ENCODE measurements at places on chromosomes 4 and X. TPM values are rescaled to one million over a fixed set of nuclear protein-coding genes. Genes with fewer than 3 reads are reported as not detected.

- no peak for DNase-seq
Observed at GRCh38 chr4:3712936-3713335, 53.2 kb upstream of the ADRA2C start.

The MAGEA11 gene
- not detected for polyA plus RNA-seq

DNA sequence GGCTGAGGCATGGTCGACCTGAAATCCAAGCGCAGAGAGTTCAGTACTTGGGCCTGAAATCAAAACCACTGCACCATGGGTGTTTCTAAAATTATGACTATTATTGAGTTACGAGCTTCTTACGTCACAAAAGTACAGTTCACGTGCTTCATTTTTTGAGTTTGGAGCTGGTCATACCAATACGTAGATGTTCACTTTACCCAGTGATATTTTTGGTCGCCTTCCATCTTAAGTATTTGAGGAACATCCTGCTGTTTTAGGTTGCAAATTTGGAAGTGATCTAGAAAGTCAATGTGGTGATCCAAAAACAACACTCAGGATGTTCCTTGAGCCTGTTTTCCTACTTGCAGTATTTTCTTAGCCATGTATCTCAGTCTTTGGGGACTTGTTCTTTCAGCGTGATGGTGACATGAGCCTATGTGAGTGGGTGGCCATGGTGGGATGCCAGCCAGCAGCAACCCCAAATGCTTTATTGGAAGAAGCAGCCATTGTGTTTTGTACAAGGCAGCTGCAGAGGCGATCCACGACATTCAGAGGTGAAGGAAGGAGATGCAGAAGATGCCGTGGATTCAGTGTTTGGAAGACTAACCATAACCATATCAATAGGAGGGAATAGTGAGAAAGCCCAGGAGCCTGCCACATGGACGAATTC, 28.7 kb downstream of the LDB2 start:
- no peak for DNase-seq

DNA sequence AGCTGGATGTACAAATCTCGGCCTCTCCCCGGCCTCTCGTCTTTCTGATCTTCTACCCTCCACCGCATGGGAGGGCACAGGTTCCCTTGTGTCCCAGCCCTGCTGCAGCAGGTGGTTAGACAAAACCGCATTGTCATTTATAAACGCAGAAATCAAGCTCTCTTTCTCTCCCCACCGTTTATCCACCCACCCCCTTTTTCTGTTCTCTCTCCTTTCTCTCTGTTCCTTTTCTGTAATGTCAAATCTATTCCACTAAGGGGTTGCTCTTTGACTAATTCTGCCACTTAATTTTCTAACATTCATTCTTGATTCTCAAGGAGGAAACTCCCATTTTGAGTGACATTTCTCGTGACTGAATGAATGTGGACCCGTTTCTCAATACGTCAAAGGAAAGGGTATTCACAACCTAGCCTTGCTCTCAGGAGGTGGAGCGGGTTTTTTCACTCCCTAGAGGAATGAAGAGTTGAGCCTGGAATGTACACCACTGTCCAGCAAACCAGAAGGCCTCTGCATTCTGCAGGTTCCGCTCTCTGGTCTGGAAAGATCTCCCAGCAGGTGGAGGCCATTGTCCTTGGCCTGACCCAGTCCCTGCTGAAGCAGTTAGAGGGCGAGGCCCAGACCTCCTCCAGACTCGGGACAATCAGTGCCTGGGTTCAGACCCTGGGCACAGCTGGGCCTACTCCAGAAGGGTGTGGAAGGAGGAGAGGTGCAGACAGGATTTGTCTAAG, 70.9 kb upstream of the ENPP6 start:
- DNase-seq: no peak

DNA sequence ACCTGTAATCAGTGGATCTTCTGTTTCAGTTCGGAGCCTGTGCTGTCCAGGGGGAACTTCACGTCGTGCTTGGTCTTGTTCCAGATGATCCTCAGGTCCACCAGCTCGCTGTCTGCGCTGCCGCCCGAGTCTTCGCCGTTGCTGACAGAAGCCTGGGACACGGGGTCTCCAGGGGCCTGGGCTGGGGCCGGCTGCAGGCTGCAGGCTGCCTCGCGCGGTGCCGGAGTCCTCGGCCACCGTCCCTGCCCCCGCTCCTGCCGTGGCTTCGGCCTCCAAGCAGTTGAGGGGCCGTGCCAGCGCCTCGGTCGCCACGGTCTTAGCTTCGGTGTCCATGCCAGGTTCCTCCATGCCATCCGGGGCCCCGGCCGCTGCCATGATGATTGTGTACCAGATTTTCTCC, 37.3 kb upstream of the CCNI start:
- DNase-seq: no peak

GRCh38 chrX:79366873-79367749, at the start of gene ITM2A:
ITM2A (minus strand) TSS chrX:79367334; CDS start chrX:79367215, 119 bp downstream.
- DNase-seq: peak; percentile 1

- DNase-seq: peak; percentile 24
Observed at GRCh38 chr4:141158219-141158618, 24.9 kb upstream of the RNF150 start.

The KCND1 gene
- not detected for polyA plus RNA-seq

GRCh38 chrX:115948018-115948923, 222.3 kb upstream of the AGTR2 start:
- DNase-seq: no peak

DNA sequence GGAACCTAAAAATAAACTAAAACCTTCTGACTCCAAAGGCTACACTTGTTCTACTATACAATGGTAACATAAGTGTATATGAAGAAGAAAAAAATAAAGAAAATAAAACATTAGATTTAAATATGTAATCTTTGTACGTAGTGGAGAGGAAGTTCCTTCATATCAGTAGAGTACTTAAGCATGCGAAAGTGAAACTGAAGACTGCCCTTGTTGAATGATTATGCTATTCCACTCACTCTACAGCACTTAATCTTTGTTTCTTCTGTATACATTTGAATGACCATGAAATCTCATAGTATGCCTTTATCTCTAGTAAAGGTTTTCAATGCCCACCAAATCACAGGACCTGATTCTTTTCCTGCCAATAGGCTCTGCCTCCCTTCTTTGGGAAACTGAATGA, 78.9 kb downstream of the NDST3 start:
- no peak for DNase-seq

GRCh38 chrX:31708116-31708515, 636.3 kb upstream of the FTHL17 start:
- no peak for DNase-seq

DNA sequence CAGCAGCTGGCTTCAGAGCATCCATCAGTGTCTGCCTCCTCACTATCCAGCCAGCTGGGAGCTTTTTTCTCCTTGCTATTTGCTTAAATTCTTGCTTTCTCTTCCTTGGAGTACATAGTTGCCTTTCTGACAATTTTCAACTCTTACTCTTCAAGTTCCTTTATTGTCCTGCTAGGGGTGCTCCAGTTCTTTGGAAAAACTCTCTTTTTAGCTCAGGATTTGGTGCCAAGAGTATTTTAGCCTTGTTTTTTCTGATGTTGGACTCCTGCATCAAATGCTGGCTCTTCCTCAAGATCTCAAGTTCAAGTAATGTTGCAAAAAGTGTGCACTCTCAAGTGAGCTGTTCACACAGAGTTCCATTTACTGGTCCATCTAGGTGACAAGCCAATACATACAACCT, 126.4 kb downstream of the KDR start:
- no peak for DNase-seq

DNA sequence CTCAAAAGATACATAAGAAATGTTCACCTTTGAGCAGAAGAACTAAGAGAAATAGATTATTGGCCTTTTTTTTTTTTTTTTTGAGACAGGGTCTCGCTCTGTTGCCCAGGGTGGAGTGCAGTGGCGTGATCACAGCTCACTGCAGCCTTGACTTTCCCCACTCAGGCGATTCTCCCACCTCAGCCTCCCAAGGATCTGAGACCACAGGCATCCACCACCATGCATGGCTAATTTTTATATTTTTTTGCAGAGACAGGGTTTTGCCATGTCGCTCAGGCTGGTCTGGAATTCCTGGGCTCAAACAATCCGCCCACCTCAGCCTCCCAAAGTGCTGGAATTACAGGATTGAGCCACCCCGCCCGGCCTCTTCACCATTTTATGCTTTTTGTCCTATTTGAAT, 2.9 kb upstream of the TLR6 start:
- DNase-seq: no peak

The KDR gene
- polyA plus RNA-seq: not detected

- DNase-seq: no peak
Observed at GRCh38 chr4:23001478-23001877, 308.7 kb downstream of the GBA3 start.

The RS1 gene
- 0.08 TPM for polyA plus RNA-seq

DNA sequence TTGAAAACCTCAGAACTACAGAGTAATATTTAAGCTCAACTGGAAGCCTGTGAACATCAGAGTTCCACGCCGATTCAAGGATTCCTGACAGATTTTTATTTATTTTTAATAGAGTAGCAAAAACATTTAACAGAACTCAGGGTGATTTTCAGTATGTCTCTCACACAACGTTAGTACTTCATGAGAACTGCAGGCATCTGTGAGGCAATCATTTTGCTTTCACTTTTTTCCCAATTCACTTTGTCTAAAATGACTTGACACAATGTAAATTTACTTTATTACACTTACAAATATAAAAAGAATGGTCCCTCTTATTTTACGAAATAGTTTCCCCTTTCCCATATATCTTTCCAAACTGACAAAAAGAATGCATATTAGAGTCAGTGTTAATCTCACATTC, 869.5 kb upstream of the EPHA5 start:
- DNase-seq: no peak

The EXOC1L gene
- not detected for polyA plus RNA-seq

DNA sequence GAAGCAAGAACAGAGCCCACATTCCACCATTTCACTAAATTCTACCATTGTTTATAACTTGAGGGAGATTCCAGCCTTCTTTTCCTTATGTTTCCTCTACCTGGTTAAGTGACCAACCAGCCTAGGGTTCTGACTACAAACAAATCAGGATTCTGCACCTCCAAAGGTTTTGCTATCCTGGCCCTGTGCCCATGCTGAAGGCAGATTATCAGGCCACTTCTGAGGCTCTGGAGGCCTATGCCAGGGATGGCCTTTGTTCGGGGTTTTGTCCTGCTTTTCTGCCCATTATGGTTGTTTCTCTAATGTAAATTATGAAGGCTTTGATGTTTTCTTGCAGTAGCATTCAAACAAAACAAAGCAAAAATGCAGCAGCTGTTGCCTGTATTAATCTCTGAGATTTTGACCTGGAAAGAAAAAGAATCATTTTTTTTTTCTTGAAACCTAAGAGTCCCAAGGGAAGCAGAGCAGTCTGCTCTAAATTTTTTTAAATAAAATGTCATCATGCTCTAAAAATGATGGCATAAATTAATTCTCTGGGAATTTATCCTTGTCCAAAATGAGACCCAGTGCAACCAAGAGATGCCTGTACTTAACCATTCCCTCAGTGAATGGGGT, 55.6 kb downstream of the RNF150 start:
- DNase-seq: no peak

The RGN gene
- polyA plus RNA-seq: not detected

GRCh38 chr4:152485726-152486276, 50.1 kb downstream of the FBXW7 start:
- no peak for DNase-seq

GRCh38 chr4:16865209-16865896, 33.1 kb downstream of the LDB2 start:
- DNase-seq: no peak

GRCh38 chrX:110851780-110852179, 56.2 kb upstream of the CHRDL1 start:
- DNase-seq: no peak

- no peak for DNase-seq
Observed at GRCh38 chrX:48459483-48459882, 10.6 kb downstream of the SLC38A5 start.

The GDPD2 gene
- not detected for polyA plus RNA-seq

- no peak for DNase-seq
Observed at GRCh38 chrX:121010218-121010617, 24.7 kb upstream of the CT47A1 start.

DNA sequence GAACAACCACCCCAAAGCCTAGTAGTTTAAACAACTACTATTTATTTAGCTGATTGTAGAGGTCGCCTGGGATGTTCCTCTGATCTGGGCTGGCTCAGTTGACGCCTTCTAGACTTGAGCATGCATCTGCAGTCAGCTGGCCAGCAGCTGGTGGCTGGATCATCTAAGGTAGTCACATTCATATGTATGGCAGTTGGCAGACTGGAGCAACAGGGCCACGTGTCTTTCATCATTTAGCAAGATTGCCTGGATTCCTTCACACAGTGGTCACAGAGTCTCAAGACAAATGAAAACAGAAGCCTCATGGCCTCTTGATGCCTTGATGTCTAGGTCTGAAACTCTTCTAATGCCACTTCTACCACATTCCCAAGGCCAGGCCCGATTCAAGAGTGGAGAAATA, 220.6 kb upstream of the S100G start:
- DNase-seq: no peak

DNA sequence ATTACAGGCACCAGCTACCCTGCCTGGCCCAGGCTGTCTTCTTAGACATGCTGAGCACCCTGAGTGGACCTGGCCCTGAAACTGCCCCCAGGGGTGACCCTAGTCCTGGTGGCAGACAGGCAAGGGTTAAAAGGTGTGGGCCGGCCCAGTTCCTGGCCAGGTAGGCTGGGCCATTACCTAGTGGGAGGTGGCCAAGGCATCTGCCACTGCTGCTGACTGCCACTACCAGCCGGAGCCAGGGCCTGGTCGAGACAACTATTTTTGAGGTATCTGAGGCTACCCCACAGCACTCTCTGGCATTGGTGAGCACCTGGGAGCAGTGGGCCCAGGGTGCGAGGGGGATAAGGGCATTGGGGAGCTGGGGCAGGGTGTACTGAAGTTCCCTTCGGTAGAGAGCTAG, at the start of gene CCDC120:
CCDC120 (plus strand) TSS at position 206 of the 400 bp plus-strand sequence. CDS start 3,043 bp downstream, outside the sequence.
- DNase-seq: no peak

The CXCL6 gene
- polyA plus RNA-seq: not detected

DNA sequence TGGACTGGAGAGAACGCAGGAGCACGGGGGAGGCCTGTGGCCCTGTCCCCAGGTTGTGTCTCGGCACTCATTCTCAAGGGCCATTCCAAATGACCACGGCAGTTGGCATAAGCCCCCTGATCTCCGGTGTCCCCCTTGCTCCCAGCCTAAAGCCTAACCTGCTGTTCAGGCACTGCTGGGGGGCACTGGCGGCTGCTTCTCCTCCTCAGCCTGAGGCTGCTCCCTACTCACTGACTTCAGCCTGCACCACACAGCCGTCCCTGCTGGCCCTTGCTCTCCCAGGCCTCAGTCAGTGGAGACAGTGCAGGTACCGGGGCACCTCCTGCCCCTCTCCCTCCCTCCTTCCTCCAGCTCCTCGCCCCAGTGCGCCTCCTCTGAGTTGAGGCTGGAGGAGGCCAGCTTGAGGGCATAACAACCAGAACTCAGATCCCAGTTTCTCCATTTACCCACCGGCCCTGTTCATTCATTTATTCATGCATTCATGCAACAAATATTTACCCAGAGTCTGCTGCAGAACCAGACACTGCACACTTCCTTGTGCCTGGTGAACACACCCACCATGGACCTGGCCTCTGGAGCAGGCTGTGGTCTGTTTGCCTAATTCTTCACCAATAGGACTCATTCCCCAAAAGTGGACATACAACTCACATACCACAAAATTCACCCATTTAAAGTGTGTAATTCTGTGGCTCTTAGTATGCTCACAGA, 65.0 kb downstream of the CPZ start:
- no peak for DNase-seq

The CCDC110 gene
- polyA plus RNA-seq: not detected

The HAUS3 gene
- 1.7 TPM for polyA plus RNA-seq

The ADH5 gene
- 79.3 TPM for polyA plus RNA-seq
